ENCODE measurements at places on chromosomes 11 and 22. TPM values are rescaled to one million over a fixed set of nuclear protein-coding genes. Genes with fewer than 3 reads are reported as not detected.

GRCh38 chr11:15848631-15849168, 507.6 kb downstream of the SOX6 start:
- no peak overlapping the region for H3K27ac ChIP-seq
- H3K27me3 ChIP-seq, result peaks cover 21% of the 10 kb centered on the region
- no peaks in the 10 kb centered on the region for H3K4me1 ChIP-seq
- no peak overlapping the region for H3K4me3 ChIP-seq
- H3K36me3 ChIP-seq, result no peaks in the 10 kb centered on the region

DNA sequence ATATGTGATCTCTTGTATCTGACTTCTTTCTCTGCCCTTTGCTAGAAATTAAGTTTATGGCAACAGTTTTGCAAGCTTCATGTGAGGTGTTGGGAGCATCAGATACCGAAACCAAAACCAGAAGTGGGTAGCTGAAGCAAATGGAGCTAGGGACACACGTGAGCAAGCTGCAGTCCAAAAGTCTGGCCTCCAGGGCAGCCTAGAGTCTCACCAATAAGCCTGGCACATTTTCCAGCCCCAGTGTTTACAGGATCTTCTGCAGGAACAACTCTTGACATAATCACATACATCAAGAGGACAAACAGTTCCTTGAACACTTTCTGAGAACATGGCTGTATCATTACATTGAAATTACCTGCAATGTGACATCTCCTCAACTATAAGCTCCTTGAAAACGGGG, 114.1 kb downstream of the LARGE1 start:
- no peaks in the 10 kb centered on the region for H3K4me1 ChIP-seq
- H3K4me3 ChIP-seq, result no peak overlapping the region
- no peak for DNase-seq
- H3K36me3 ChIP-seq, result no peaks in the 10 kb centered on the region
- peaks cover 11% of the 10 kb centered on the region for H3K27me3 ChIP-seq
- H3K27ac ChIP-seq, result no peak overlapping the region

- H3K4me3 ChIP-seq, result no peak overlapping the region
- DNase-seq, result no peak
- H3K36me3 ChIP-seq, result no peaks in the 10 kb centered on the region
- H3K27ac ChIP-seq, result no peak overlapping the region
Measured at GRCh38 chr11:15418921-15419320, 304.2 kb downstream of the INSC start.

DNA sequence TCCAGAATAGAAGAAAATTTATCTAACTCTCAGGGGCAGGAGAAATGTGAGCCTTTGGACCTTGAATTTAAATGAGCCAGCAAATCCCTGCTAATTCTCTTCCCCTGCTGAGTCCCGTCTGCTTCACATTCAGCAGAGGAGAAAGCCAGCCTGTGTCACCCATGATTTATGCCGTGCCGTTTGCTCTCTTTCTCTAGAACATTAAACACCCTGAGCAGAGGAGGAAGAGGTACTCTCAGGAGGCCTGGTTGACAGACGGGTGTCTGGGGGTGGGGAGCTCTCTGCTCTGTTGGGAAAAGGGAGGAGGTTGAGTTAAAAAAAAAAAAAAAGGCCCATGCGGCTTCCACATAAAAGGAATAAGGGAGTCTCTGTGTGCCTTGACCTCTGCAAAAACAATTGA, 11.3 kb upstream of the MTMR3 start:
- H3K36me3 ChIP-seq, result no peaks in the 10 kb centered on the region
- DNase-seq, result no peak
- no peak overlapping the region for H3K27ac ChIP-seq

- H3K4me1 ChIP-seq, result peaks cover 55% of the 10 kb centered on the region
- peak overlapping the region; percentile 89 for H3K4me3 ChIP-seq
- H3K27me3 ChIP-seq, result no peaks in the 10 kb centered on the region
- peak overlapping the region; percentile 80 for H3K27ac ChIP-seq
- DNase-seq, result peak; percentile 21
Measured at GRCh38 chr11:61966734-61967115, 709 bp downstream of the FTH1 start.

HOATZ gene
- total RNA-seq, result not detected

ADAMTS8 gene
- total RNA-seq, result not detected

CNGA4 gene
- total RNA-seq, result 0.30 TPM
